Neural crest cell (in vitro differentiated cells): ENCODE measurements at places on chromosomes 7 and 10. TPM values are rescaled to one million over a fixed set of nuclear protein-coding genes. Genes with fewer than 3 reads are reported as not detected.

The NEUROG3 gene
- 0.43 and 0.91 TPM in 2 replicates for total RNA-seq

- no peak for DNase-seq
These were observed 968 bp upstream of the INMT start for GRCh38 chr7:30750683-30751650.

The SPDYE8 gene
- not detected in 2 replicates for total RNA-seq

DNA sequence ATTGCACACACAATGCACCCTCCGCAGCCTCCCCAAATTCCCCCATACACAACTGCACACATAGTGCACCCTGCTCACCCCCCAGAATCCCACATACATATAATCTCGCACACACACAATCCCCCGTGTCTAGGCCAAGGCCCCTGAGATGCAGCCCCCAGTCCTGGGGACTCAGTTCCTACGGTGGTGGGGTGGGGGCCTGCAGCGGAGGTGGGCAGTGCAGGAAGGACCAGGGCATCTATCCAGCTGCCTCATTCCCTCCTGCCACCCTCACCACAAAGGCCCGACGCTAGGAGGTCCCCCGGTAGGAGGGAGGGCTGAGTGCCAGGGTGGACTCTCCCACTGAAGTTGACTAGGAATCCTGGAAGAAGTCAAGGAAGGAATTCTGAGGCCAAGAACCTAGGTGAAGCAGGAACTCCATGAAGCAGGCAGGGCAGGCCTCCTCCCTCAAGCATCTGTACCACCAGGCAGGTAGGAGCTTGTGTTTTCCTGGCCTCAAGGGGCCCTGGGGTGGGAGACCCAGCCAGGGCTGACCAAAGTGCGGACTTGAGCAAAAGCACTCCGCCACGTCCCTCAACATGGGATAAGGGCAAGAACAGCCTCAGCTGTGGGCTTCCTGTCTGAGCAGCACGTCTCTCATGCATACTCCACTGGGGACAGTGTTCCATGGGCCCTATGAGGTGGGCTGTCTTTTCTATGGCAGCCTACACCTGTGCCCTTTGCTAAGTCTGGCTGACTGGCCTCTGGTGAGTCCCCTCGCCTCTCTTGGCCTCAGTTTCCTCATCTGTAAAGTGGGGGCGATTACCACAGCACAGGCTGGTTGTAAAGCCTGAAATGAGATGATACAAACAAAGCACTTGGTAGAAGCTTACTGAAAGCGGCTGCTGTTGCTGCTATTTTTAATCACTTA lies 145.7 kb downstream of the MAPK8 start:
- no peak for DNase-seq

DNA sequence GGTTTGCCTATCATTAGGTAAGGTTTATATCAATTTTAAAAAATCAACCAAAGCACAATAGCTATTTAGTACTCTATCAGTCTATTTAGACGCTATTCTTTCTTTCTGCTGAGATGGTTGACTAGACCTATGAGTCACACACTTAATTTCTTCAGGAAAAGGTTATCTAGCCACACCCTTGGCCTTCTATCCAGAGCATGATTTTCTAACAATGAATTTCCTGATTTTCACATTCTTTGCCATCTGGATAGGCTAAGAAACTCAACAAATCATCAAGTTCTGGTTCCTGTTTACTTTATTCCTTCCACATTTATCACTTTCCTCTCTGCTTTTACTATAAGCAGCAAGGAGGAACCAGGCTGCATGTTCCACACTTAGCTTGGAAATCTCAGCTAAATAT lies 8.1 kb downstream of the PRPS1L1 start:
- no peak for DNase-seq

DNA sequence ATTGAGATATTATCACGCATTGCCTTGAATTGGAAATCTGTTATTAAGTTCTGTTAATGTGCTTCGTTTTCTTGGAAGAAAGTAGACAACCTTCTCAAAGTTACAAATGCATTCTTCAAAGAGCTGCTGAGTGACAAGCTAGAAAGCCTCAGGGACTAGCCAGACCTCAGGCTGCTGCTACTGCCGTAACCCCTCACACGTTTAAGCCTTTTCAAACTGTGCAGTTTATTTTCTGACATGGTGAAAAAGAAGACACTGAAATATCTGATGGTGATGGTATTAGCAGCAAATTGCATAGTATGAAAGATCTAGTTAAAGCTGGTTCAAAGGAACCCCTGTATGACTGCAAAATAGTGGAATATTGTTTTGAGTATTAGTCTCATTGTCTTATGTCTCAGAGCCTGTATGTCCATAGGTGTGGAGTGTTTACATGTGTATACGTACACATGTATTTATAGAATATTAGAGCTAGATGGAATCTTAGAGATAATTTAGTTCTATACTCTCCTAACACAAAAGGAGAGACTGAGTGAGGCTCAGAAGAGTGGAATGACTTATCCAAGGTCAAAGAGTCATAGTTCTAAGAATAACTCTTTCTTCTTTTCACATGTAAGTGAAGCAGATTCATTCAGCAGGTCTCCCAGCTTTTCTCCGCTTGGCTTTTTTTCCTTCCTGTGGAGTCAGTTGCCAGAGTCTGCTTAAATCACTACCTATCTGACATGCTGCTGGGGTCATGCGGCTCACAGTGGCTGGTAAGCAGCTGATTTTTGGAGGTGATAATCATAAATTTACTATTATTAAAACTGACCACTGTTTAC lies 431.9 kb downstream of the PLXDC2 start:
- no peak for DNase-seq

- DNase-seq, result no peak
These were observed 68.7 kb upstream of the SP4 start for GRCh38 chr7:21359163-21359562.

- DNase-seq, result no peak
These were observed 120.2 kb upstream of the STARD3NL start for GRCh38 chr7:38057829-38058228.

DNA sequence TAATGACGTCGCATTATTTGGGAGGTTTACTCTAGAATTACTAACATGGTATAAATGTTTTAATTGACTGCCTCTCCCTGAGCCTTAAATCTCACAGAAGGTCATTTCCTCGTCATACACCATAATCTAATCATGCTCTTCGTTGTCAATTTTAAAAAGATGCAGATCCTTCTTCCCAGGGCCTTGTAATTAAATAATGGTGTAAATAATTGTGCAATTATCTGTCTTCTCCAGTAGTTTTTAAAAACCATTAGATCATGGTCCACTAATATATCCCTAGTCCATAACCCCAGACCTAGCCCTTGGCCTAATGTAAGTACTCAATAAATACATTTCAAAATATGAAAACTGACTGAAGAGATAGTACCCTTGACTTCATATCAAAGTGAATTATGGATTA lies 181.5 kb upstream of the GNAI1 start:
- DNase-seq, result no peak

GRCh38 chr10:108544500-108545120 lies 1378.7 kb downstream of the XPNPEP1 start:
- DNase-seq, result peak; percentile 68

- no peak for DNase-seq
These were observed 289.3 kb upstream of the ZMIZ1 start for GRCh38 chr10:78779339-78779955.

The MYOZ1 gene
- total RNA-seq, result 0.16 and 0.18 TPM in 2 replicates

DNA sequence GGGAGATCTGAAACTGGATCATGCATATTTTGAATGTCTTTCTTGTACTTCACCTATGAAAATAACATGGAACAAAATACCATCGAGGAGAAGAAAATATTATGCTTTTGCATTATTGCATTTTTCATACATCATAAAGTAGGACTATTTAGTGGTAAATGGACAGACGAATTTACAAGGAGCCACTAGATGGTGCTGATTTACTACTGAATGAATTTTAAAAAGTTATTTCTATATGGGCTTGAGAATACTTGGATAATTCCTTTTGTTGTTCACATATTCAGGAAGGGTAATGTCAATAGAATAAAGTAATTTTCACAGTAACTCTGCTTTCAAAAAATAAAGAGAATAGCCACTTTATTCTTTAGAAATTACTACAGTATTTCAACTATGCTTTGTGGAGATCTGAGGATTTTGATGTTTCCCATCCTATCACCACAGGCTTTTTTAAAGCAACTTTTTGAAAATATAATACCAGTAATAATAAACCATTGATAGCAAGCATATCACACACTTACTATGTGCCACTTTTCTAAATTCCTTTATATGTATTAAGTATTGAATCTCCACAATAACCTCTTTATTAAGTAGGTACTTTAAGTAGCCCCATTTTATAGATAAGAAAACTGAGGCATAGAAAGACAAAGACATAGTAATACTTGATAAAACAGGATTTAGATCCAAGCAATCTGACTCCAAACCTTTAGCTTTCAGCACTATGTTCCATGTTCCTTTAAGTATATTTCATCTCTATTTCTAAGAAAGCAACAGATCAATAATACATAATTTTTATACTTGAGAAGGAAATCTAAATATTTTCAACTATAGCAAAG lies 38.6 kb downstream of the NEBL start:
- no peak for DNase-seq

The PARD3 gene
- 50.1 and 51.2 TPM in 2 replicates for total RNA-seq

GRCh38 chr7:3000566-3000965 lies 43.1 kb downstream of the CARD11 start:
- no peak for DNase-seq

DNA sequence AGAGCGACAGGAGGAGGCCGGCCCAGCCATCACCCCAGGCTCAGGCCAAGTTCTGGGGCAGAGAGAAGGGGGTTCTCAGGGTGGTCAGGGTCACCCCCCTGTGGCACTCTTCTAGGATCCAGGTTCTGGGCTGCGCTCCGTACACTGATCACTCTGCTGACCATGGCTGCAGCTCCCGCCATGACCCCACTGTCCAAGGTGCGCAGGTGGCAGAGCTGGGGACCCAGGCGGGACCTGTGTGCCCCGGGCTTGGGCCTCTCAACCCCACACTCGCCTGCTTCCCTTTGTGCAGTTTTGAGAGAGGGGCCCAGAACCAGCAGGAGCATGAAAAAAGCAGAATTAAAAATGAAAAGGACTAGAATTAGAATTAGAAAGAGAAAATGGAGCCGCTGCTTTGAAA lies 227.1 kb downstream of the FANK1 start:
- DNase-seq, result no peak

The NAT16 gene
- total RNA-seq, result 0.70 and 1.7 TPM in 2 replicates

The TMEM176B gene
- total RNA-seq, result 2.2 and 3.1 TPM in 2 replicates

GRCh38 chr10:71731791-71732190 lies 12.2 kb upstream of the C10orf105 start:
- DNase-seq, result no peak

DNA sequence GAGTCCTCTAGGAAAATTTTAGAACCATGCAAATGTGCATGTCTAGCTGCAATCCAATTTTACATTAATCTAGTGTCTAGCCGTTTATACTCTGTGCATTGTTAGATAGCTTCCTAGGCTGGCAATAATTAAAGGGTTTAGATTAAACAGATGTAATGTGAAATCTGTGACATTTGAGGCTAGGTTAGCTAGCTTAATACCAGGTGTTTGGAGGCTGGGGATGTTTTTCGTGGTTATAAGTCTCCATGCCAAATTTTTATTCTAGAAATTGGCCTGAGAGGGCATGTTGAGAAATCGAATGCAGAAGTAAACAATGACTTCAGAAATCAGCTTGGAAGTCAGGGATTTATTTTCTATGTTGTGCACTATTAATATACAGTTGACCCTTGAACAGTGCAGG lies 94.2 kb downstream of the ST7 start:
- no peak for DNase-seq

The STEAP2 gene
- 1.1 and 1.6 TPM in 2 replicates for total RNA-seq

- no peak for DNase-seq
These were observed 22.6 kb downstream of the COL1A2 start for GRCh38 chr7:94417306-94417705.

DNA sequence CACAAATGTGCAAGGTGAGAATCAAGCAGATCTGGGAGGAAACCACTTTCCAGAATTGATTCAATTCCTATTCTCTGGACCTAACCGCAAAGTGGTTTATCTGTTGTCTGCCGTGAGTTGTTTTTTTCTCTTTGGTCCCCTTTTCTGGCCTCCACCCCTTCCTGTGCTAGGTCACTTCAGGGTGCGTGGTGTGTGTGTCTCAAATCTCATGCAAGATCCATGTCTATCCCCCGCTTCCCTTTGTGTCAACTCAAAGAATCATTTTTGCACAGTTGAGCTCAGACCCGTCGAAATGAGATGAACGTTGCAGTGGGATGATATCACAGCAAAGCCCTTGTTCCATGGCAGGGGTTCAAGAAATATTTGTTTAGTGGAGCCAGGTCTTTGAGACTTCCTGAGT lies 184.5 kb downstream of the GATA3 start:
- no peak for DNase-seq

DNA sequence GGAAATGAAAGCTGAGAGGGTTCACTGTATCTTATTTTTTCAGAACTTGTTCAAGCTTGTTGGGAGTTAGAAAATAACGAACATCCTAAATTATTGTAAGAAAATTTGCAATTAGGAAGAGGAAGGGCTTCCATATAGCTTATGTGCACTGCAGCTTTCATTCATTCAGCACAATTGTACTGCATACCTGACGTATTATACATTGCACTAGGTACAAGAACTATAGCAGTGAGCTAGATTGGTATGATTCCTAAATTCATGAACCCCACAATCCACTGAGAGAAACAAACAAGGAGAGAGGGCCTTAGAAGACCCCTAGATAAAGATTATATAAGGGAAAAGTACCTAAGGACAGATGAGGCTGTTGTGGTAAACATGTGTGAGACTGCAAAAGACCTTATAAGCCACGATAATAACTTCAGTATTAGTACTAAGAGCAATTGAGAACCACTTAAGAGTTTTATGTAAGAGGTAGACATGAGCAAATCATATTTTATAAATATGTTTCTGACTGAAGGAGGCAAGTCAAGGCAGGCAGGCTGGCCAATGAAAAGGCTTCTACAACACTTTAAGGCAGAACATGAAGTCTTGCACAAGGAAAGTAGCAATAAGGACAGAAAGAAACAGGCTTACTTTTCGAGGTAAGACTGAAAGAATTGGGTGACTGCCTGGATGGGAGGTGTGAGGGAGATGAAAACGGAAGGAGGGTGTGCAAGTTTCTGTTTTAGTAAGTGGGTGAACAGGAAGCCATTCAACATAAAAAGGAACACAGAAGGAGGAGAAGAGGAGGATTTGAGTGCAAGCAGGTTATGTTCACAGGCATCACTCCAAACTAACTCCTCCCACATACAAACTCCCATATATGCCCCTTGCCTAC lies 77.9 kb upstream of the LRRN3 start:
- no peak for DNase-seq

DNA sequence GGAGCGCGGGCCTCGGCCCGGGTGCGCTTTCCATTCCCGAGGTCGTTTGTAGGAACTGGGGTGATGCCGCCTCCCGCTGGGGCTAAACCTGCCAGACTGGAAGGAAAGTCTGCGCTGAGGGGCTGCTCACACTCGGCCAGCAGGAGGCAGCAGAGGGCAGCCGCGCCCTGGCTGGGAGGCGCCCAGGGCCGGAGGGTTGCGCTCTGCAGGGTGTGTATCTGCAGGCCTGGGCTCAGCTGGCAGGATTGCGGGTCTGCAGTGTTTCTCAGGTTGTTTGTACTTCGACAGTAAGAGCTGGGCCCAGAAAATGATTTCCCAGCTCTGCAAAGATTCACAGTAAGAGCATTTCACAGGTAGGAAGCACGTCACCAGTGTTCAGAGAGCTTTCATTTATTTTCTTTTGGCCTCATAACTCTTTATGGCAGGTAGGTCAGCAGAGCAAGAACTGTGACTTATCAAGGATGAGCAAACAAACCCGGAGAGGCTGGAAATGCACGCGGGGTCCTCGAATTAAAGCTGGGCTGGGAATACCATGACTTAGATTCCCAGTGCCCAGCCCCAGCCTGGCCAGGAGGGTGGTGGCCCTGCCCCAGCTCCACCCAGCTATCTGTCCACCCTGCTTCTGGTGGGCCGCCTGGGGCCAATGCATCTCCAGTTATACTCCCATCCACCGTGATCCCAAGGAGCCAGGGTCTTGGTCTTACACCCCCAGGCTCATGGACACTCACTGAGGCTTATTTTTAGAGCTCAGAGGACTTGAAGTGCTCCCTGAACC lies 15.2 kb upstream of the PPP2R2D start:
- peak; percentile 85 for DNase-seq

GRCh38 chr10:113959383-113959760 lies 84.3 kb upstream of the ADRB1 start:
- no peak for DNase-seq
